ENCODE measurements at places on chromosomes 16 and 17. TPM values are rescaled to one million over a fixed set of nuclear protein-coding genes. Genes with fewer than 3 reads are reported as not detected.

DNA sequence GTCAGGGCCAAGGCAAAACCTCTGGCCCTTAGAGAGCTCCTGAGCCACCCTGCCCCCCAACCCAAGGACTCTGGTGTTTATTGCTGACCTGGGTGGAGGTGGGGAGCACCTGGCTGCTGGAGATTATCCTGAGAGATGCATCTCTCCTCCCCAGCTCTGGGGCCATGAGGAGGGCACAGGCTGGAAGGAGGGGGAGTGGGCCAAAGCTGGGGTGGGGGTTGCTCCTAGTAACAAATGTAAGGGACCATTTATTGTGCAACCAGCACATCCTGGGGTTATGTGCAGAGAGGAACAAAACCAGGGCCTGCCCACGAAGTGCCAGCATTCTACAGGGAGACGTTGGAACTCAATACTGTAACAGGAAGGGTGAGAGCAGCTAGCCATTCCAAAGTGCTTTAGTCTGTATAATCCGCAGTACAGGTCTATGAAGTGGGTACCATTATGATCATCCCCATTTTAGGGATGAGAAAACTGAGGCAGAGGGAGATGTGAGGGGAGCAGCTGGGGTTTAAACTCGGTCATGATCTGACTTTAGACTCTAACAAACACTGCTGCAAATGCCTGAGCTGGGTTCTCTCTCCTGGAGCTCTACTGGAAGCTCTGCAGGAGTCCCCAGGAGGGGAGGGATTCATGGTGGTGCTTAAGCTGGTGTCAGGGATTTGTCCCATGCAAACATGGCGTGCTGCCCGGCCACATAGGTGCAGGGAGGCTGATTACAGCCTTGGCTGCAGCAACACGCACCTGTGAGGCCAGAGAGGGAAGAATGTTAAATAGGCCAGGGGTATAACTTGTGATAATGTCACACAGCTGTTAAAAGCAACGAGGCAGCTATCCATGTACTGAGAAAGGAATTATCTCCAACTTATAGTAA, 1.4 kb upstream of the RHBDF2 start:
- no peak overlapping the region for H3K4me3 ChIP-seq
- no peak overlapping the region for H3K27ac ChIP-seq
- H3K27me3 ChIP-seq, result no peaks in the 10 kb centered on the region
- no peak for DNase-seq
- no peaks in the 10 kb centered on the region for H3K36me3 ChIP-seq
- H3K4me1 ChIP-seq, result peaks cover 59% of the 10 kb centered on the region

GRCh38 chr16:86590501-86591144, 12.3 kb downstream of the FOXL1 start:
- DNase-seq, result no peak
- H3K4me3 ChIP-seq, result no peak overlapping the region
- no peaks in the 10 kb centered on the region for H3K36me3 ChIP-seq
- no peak overlapping the region for H3K27ac ChIP-seq
- no peaks in the 10 kb centered on the region for H3K4me1 ChIP-seq

GRCh38 chr16:9002042-9002441, 38.3 kb upstream of the USP7 start:
- no peak overlapping the region for H3K4me3 ChIP-seq
- no peaks in the 10 kb centered on the region for H3K36me3 ChIP-seq
- H3K27me3 ChIP-seq, result no peaks in the 10 kb centered on the region

DNA sequence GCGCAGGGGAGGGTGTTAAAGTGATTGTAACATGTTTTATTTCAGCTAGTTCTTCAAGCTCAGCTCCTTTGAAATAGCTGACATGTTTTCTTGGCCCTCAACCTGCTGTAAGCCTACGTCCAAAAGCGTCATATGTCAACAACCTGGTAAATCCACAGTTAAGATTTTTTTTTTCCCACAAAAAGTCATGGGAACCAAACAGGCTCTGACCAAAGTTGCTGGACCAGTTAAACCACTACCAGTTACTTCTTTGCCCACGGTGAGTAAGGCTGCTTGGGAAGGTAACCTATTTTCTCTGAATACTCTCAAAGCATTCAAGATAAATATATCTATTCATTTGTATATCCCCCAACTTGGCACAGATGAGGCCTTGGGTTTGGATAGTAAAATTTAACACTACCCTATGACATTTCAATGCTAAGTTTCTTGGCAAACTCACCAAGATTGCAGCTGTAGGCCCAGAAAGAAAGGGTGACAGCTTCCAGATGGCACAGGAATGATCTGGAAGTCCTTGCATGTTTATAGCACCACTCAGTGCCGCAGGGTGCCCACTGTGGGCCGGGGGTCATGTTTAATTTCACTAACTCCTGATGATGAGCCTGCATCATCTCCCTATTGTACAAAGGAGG, 166.2 kb downstream of the XYLT1 start:
- no peaks in the 10 kb centered on the region for H3K36me3 ChIP-seq
- peaks cover 25% of the 10 kb centered on the region for H3K4me1 ChIP-seq
- no peak for DNase-seq
- H3K4me3 ChIP-seq, result no peak overlapping the region

GRCh38 chr17:34847938-34848337, 113.3 kb downstream of the CCT6B start:
- peaks cover 26% of the 10 kb centered on the region for H3K4me1 ChIP-seq
- H3K4me3 ChIP-seq, result no peak overlapping the region
- no peaks in the 10 kb centered on the region for H3K27me3 ChIP-seq
- DNase-seq, result no peak

- H3K4me1 ChIP-seq, result peaks cover 16% of the 10 kb centered on the region
- H3K27me3 ChIP-seq, result no peaks in the 10 kb centered on the region
- DNase-seq, result no peak
- no peaks in the 10 kb centered on the region for H3K36me3 ChIP-seq
- H3K4me3 ChIP-seq, result peak overlapping the region; percentile 8
- H3K27ac ChIP-seq, result no peak overlapping the region
Observed at GRCh38 chr16:47565454-47565853, 104.3 kb downstream of the PHKB start.

GRCh38 chr17:57940653-57941329, 14.4 kb downstream of the CUEDC1 start:
- H3K4me1 ChIP-seq, result peaks cover 4% of the 10 kb centered on the region
- no peak overlapping the region for H3K27ac ChIP-seq
- DNase-seq, result no peak
- H3K27me3 ChIP-seq, result peaks cover 3% of the 10 kb centered on the region

DNA sequence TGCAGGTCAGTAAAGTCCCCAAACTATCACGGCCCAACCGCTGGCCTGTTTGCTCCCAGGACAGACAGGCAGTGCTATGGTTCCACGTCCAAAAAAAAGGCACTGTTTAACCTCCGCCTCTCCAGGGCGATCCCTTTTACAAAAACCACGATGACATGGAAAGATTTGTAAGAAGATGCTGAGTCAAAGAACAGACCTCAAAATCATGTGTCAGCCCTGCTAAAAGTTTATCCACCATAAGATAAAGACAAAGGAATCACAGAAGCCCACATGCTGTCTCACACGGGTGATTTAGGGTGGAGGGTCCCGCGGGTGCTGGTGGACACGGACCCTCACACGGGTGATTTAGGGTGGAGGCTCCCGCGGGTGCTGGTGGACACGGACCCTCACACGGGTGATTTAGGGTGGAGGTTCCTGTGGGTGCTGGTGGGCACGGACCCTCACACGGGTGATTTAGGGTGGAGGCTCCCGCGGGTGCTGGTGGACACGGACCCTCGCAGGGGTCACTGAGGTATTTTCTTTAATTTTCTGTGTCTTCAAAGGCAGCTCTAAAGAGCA, 117.2 kb upstream of the METRNL start:
- DNase-seq, result no peak
- H3K27ac ChIP-seq, result no peak overlapping the region
- H3K4me3 ChIP-seq, result no peak overlapping the region
- peaks cover 6% of the 10 kb centered on the region for H3K36me3 ChIP-seq

DNA sequence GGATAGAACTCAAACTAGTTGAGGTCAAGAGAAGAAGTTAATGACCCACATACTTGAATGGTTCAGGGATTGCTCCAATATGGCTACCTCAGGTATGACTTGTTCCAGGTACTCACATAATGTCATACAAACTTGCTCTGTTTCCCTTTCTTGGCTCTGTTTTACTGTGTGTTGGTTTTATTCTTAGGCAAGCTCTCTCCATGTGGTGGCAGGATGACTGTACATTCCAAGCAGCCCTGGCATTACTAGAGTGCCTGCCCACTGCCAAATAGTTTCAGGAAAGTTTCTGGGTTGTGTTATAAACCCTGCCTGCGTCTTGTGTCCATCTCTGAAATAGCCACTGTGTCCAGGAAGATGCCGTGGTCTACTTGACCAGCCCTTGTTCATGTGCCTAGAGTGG, 476.8 kb downstream of the SHISA9 start:
- no peaks in the 10 kb centered on the region for H3K27me3 ChIP-seq
- DNase-seq, result no peak
- H3K4me3 ChIP-seq, result no peak overlapping the region
- H3K27ac ChIP-seq, result no peak overlapping the region
- H3K4me1 ChIP-seq, result no peaks in the 10 kb centered on the region

GRCh38 chr16:78748220-78748929, 648.9 kb downstream of the WWOX start:
- no peaks in the 10 kb centered on the region for H3K36me3 ChIP-seq
- H3K4me3 ChIP-seq, result no peak overlapping the region
- no peaks in the 10 kb centered on the region for H3K27me3 ChIP-seq
- no peak overlapping the region for H3K27ac ChIP-seq
- H3K4me1 ChIP-seq, result peaks cover 22% of the 10 kb centered on the region
- DNase-seq, result no peak

DNA sequence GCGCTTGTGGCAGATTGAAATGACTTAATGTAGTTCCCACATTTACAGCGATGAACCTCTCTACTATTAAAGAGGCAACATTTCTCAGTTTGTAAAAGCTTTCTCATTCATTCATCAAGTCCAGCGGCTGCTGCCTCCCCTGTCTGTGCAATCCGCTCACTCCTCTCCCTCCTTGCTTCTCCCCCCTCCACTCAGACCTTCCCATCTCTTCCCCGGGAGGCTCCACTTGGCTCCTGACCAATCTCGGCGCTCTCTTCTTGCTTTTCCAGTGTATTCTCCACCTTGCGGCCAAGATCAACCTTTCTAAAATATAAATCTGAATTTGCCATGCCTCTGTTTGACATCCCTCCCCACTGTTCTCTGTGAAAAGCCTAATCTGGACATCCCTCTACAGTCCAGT, 117.5 kb downstream of the ASIC2 start:
- peaks cover 4% of the 10 kb centered on the region for H3K27me3 ChIP-seq
- no peaks in the 10 kb centered on the region for H3K36me3 ChIP-seq
- H3K4me1 ChIP-seq, result no peaks in the 10 kb centered on the region

Gene KIFC3
- total RNA-seq, result not detected

Gene HSPB9
- total RNA-seq, result not detected

Gene MMP2
- not detected for total RNA-seq

Measured in CD4-positive, alpha-beta T cell (primary cell).